ENCODE measurements at places on chromosomes 6 and 20.

DNA sequence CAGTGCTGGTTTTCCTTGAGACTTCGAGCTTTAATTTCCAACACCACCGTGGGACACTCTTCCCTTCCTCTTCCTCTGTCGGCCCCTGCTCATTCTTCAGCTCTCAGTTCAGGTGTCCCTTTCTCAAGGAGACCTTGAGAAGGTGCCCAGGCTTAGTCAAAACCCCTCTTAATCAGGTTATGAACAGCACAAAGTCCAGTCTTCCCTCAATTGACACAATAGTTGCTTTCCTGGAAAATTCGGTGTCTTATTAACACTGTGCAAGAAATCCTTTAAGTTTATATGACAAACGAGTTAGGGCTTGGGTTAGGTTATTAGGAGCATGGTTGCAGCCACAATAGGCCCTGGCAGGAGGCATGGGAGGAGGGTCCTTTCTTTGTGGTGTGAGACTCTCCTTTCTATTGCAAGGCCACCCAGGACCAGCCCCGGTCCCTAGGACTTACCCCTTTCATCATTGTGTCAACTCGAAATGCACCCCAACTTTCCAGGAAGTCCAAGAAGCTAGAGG, 1.5 kb upstream of the NSFL1C start:
- DNase-seq: no peak

DNA sequence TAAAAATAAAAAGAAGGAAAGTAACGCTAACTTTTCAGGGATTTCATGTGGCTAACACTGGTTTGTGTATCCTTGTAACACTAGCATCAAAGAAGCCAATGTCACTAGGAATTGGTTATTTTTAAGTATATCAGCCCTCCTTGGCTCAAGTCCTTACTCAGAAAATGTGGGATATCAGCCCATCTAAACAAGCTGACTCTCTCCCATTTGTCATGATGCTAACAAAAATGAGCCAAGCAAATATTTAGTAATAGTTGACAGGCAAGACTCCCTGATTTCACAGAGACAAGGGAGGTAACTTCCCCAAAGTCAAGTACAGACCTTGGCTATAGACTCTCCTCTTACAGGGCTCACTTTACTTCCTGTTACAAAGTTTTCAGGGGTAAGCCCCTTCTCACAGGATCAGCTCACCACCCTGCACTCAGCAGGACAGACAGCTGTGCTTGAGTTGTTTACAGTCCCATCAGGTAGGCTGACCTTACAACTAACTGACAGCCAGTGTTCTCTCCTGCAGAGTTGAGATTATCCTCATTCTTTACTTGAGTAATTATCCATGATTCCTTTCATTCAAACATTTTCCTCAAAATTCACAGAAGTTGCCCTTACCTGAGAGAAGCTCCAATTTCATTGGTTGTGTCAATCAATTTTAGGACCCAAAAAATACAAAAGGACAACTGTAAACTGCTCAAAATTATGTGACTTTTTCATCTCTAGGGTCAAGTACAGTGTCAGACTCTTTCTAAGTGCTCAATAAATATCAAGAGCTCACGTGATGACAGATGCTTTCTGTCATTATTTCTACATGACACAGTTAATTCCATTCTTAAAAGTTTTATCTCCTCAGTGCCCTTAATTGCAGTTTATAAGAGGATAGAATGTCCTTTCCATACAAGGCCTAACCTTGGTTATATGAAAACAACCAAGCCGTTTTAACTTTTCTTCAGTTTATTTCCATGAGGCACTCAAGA, 38.1 kb upstream of the BMP5 start:
- no peak for DNase-seq

DNA sequence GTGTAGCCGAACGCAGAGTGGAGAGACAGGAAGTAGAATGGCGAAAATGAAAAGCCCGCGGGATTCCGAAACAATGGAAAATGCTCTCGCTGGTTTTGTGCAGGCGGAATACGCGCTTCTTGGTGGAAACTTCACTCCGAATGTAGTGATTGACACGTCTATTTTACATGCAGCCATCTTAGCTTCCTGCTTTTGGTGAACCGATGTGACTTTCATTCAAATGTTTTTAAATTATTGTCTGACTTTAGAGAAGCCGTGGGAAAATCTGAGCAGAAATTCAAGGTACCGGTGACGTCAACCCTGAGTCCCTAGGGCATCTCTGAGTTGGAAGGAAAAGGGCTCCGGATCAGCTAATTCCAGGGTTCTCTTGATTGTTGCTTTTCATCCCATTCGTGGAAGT, 11.4 kb downstream of the GPX5 start:
- no peak for DNase-seq

GRCh38 chr6:50007819-50008218, 14.0 kb downstream of the DEFB110 start:
- no peak for DNase-seq

DNA sequence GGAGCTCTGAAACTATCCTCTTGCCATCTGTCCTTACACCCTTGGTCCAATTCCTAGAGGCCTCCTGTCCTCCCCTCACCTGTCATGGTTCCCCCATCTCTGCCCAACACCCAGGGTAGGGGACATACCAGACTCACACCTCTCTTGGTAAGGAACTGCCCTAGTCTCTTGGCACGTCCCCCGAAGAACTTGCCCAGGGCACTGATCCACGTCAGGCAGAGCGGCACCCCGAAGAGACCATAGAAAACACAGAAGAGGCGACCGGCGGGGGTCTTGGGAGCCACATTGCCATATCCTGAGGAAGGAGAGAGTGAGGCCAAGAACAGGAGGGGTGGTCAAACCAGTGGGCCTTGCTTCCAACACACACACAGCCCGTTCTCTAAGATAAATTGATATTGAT, 34.8 kb downstream of the KCNK5 start:
- no peak for DNase-seq

GRCh38 chr20:3890999-3891929, 2.1 kb downstream of the PANK2 start:
- no peak for DNase-seq

DNA sequence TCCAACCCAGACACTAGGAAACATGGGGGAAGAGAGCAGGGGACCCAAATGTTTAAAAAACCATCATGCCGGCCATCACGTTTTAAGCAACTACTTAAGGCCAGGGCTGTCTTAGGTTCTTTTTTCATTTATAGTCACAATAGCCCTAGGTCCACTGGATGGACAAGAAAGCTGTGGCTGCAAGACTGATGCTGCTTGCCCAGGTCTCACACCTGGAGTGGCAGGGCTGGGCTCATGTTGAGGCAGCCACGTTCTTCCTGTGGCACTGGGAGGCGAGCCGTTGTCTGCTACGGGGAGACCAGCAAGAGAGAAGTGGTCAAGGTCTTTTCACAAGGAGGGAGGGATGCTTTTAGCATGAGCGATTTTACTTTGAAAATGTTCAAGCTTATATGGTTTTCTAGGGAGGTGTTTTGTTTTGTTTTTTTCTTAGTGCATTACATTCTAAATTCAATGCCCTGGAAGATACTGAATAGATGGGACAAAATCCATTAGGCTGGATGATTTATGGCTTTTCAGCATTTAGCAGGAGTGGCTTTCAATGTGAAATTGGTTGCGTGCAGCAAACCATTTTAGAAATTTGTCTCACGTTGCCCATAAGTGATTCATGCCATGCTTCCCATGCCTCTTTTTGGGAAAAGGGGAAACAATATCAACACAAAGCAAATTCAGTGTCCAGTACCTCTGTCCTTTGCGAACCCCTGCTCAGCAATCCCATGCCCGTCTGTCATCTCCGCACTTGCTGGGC, 106.6 kb upstream of the SNX9 start:
- no peak for DNase-seq

- no peak for DNase-seq
Observed at GRCh38 chr20:4006640-4007039, 8.7 kb downstream of the RNF24 start.

- no peak for DNase-seq
Observed at GRCh38 chr6:40550202-40551101, 36.7 kb downstream of the LRFN2 start.

GRCh38 chr20:1364106-1364505, 28.7 kb downstream of the FKBP1A start:
- DNase-seq: peak; percentile 15

- no peak for DNase-seq
Observed at GRCh38 chr6:125759184-125759902, 9.9 kb downstream of the HEY2 start.

DNA sequence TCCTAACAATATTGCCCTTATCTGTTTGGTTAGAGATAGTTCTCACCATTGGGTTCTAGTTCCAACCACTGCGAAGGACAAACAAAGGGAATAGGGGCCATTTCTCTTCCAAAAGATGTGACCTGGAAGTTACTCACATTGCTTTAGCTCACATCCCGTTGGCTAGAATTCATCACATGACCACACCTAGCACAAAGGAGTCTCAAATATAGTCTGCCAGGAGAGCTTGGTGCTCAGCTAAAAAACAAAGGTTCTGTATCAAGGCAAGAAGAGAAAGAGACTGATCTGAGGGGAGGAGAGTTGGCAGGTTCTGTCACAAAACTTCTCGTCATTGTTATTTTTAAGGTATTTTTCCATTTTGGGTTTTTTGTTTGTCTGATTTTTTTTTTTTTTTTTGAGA, 69.8 kb upstream of the GNRH2 start:
- DNase-seq: no peak

GRCh38 chr20:41119614-41120561, 17.5 kb upstream of the PLCG1 start:
- no peak for DNase-seq

GRCh38 chr6:123127807-123128206, 131.8 kb downstream of the CLVS2 start:
- no peak for DNase-seq

- DNase-seq: peak; percentile 39
Observed at GRCh38 chr6:157761331-157761921, 61.6 kb upstream of the SNX9 start.

- DNase-seq: no peak
Observed at GRCh38 chr6:1745814-1746213, 136.1 kb downstream of the FOXC1 start.

GRCh38 chr20:54208548-54209176, 775 bp downstream of the PFDN4 start:
- DNase-seq: no peak

DNA sequence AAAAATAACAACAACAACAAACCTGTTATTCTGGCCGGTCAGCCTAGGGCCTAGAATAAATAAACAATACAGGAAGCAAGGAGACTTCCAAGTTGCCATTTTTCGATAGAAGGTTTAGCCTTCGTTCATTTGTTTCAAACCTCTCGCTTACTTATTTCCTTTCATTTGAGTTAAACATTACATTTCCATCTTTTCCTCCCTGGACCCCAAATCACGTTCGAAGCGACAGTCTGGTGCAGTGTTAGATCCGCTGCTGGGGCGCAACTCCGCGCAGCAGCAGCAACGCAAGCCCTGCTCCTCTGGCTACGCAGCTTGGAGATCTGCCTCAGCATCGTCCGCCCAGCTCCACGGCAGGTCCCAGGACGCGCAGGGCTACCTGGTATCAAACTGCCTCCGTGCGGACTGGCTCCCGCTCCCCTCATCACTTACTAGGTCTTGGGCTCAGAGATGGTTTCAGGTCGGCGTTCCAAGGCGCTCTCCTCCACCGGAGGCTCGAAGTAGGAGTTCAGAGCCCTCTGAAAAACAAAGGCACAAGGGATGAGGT, 530 bp downstream of the TDP2 start:
- peak; percentile 37 for DNase-seq

DNA sequence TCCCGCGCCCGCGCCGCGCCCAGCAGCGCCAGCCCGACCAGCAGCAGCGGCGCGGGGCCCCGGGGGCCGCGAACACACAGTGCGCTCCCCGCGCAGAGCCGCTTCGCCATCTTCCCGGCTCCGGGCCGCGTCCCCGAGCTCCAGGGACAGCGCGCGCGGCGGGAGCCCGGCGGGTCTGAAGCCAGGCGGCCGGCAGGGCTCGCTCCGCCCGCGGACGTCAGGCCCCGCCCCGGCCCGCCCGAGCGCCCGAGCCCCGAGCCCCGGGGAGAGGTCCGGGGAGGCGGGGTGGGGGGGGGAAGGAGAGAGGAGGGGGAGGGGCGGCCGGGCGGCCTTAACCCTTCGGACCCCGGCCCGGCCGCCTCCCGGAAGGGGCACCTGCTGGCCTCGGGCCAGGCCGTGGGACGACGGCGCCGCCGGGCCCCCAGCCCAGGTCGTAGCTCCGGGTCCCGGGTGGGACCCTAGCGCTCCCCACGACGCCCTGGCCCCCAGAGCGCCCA, at the start of gene LAMA5:
Gene LAMA5 (minus strand): TSS at position 177 of the 497 bp plus-strand sequence. CDS start 67 bp downstream, at position 110.
- DNase-seq: no peak

DNA sequence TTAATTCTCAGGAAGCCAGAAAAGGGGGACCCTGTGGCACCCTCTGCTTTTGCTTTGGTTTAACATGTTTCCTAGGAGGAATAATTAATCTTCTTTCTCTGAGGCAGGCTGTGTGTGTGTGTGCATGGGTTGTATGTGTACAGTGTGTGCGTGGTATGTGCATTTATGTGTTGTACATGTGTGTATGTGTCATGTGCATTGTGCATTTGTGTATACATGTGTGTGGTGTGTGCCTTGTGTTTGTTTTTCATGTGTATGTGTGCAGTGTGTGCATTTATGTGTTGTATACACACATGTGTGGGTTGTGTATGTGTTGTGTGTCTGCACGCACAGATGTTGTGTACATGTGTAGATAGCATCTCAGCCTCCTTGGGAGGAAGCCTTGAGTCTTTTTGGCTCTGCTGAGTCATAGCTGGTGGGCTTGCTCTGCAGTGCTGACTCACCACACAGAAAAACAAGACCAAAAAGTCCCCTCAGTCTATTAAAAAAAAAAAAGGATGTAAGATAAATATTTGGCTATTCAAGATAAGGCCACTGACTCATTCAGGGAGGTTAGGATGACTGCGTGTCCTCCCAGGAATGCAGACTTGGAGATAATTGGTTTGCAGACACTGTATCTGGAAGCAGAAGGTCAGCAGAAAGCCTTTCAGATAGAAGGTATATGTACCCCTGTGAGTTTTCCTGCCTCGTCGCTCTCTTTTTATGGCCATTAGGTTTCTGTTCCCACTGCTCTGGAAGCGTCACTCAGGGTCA, 58.6 kb downstream of the SYNJ2 start:
- no peak for DNase-seq
